ENCODE measurements at places on chromosomes 2 and 18.

DNA sequence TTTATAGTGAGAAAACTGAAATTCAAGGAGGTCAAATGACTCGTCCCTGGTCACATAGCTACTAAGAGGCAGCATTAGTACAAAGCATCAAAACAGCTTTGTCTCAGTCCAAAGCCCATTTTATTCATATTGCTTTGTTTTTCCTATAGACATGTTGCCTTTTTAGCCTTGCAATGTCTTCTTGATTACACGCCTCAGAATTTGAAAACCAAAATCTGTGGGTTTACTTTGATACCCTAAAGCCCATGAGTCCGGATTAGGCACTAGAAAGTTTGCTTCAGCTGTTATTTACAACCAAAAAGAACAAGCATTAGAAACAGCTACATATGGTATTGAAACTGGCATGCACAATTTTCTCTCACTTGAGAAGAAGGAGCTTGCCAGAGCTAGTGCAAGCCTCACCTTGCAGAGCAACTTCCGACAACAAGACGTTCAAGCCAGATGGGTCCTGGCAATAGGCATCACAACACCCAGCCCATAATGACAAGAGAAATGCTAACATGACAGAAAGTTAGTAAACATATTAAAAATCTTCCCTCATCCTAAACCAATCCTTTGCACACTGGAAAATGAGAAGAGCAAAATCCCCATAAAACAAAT is 276.8 kb downstream of the RIT2 start:
- no peak for DNase-seq

GRCh38 chr2:74877376-74877775 is 43.4 kb downstream of the HK2 start:
- DNase-seq, result no peak

DNA sequence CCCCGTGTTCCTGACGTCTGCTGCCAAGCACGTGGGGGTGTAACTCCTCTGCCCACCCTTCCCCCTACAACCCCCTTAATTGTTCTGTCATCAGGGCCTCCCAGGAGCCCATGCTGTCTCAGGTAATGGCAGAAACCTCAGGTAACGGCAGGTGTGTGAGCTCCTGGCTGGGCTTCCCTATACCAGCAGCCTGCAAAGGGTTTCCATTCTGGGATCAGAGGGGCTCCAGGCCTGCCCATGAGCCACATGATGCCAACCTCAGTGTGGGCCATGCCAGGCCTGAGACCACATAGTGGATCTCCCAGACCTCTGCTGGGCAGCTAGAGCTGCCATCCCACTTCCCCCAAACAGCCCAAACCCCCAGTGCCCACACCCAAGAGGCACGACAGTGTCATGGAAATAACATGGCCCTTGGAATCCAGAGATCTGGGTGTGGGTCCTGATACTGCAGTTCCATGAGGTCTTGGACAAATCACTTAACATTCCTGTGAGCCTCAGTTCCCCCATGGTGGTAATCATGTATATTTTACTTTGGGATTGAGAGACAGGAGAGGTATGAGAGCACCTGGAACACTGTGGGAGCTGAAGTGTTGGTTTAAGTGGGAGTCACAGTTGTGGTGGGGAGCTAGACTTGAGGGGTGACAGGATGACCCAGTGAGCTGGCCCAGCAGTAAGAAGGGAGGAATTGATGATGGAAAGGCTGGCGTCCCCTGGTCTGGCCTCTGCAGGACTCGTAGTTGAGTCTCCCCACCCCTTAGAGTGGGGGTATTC is 59.6 kb downstream of the ATOH8 start:
- DNase-seq, result no peak

- DNase-seq, result no peak
Measured at GRCh38 chr18:77088963-77089722, 43.4 kb downstream of the MBP start.

- DNase-seq, result no peak
Measured at GRCh38 chr18:64134044-64134747, 14.7 kb downstream of the LINC00305 start.

DNA sequence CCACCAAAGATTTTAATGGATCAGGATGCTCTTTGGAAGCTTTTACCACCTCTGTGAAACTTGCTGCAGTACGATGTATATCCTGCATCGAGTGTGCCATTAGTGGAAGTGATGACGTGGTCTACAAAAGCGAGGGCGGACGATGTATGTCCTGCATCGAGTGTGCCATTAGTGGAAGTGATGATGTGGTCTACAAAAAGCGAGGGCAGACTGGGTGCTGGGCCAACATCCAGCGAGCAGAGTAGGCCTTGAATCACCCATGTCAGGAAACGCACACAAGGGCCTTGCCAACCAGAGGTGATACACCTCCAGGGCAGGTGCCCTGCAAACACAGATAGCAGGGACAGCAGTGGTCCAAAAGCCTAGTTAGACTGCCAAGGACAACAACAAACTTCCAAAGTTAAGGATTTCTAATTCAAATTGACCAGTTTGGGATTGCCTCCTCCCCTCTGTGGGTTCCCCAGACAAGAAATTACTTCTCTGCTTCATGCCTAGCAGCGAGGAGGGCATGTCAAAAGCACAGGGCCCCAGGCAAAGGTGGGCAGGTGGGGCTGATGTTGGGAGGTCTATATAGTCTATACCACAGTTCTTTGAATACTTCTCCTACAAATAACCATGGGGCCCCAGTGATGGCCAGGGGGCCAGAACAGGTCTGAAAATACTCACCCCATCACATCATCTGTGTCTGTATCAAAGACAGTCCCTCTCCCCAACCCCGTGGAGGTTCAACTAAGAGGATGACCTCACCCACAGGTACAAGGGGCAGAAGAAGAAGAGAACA is 70.2 kb downstream of the ADD2 start:
- DNase-seq, result no peak

GRCh38 chr2:207828361-207829057 is 58.8 kb upstream of the FZD5 start:
- DNase-seq, result no peak

DNA sequence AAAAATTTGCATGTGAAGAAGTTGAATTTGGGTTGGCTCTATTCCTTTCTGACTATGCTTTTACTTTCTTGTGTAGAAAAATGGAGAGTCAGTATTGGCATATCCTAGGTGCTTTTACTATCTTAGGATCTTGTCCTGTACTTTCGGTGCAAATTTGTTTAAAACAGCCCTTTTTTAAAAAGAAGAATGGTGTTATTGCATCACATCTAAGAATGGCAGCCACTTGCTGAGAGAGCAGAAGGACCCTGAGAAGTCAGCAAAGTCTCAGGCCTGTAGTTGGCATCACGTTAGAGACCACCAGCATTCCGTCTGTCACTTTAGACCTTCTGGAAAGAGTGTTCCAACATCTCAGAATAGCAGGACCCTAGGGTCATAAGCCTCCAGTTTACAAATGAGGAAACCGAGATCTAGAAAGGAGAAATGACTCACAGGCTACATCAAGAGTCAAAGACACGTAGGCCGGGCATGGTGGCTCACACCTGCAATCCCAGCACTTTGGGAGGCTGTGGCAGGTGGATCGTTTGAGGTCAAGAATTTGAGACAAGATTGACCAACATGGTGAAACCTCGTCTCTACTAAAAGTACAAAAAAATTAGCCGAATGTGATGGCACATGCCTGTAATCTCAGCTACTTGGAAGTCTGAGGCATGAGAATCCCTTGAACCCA is 42.5 kb downstream of the SPATS2L start:
- no peak for DNase-seq

GRCh38 chr2:194319222-194319992 is 1337.6 kb upstream of the SLC39A10 start:
- no peak for DNase-seq

- no peak for DNase-seq
Measured at GRCh38 chr18:23387265-23387664, 65.8 kb upstream of the RIOK3 start.
